Naive thymus-derived CD8-positive, alpha-beta T cell (primary cell): ENCODE measurements at places on chromosomes 2 and 18.

DNA sequence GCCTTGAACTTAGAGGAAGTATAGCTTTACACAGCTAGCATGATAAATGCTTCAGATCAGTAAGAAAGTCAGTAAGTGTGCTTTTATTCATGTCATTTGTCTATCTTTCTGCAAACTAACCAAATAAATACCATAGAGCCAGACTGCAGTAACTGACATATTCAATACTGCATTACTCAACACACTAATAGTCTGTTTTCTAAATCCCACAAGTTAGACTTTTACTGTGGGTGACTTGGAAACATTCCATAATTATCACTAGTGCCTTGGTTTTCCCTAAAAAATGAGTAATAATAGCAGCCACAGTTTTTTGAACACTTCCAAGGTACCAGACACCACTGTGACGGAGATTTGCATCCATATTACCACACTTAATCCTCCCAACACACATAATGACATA is 33.0 kb downstream of the ACVR1 start:
- DNase-seq: no peak

GRCh38 chr2:130764035-130764820 is 8.9 kb downstream of the AMER3 start:
- DNase-seq: no peak

DNA sequence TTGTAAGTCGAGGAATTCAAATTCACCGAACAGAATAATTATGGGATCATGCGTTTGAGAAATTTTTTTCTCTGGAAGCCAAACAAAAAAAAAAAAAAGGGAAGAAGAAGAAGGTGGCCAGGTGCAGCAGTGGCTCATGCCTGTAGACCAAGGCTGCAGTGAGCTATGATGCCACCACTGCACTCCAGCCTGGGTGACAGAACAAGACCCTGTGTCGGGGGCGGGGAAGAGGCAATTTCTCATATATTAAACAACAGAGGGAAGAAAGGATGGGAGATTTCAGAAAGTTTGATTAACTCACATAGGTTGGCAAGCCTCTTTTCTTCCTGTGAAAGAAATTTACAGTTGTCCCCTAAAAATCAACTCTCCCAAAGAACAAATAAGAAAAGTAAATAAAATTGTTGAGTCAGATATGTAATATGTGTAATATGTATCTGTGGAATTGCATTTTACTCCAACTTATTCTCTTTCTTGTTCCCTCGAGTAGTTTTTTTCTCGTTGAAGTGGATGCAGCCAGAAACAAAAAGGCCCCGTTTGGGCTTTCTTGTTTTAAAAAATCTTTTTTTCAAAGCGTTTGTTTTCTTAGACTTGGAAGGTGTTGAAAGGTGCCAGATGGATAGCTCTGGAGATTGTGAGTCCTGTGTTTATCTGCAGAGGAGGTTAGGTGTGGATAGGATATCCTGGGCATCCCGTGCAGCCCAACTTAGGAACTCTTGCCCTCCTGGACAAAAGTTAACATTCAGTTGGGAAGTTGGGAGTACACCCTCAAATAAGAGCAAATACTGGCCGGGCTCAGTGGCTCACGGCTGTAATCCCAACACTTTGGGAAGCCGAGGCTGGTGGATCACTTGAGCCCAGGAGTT is 25.4 kb upstream of the FMNL2 start:
- no peak for DNase-seq

GRCh38 chr2:68753318-68753717 is 18.7 kb downstream of the ARHGAP25 start:
- DNase-seq: peak; percentile 40

GRCh38 chr2:108029912-108030311 is 43.6 kb downstream of the SLC5A7 start:
- no peak for DNase-seq

- no peak for DNase-seq
Observed at GRCh38 chr2:1594123-1594372, 150.3 kb downstream of the PXDN start.

DNA sequence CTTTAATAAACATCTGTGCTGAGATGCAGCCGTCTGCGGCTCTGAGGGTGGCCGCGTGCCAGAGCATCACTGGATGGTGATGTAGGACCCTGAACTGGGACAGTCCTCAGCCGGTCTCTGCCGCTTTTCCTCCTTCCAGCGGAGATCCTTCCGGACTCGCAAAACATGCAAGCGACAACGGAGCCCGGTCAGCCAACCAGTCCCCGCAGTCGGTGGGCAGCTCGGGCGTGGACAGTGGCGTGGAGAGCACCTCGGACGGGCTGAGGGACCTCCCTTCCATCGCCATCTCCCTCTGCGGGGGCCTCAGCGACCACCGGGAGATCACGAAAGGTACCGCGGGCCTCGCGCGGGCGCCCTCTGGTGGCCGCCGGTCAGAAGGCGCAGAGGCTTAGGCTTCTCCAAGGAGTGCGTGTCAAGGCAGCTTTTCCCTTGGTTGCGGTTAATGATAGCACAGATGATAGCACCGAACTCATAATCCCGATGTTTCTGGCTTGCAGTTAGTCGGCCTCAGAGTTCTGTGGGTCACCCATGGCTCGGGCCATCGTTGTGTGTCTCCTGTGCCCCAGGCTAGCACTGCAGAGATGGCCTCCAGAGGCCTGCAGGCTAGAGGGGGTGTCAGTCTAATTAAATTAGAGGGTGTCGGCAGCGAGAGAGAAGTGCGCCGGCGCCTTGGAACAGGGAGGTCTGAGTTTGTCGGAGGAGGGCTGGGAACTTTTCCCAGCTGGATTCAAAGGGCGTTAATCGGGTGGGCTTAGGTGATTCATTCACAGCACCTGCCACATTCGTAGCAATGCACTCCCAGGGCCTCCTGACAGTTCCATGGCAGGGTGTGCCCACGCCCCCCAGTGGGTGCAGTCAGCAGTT is 38.5 kb downstream of the LPIN1 start:
- DNase-seq: peak; percentile 42

- DNase-seq: no peak
Observed at GRCh38 chr2:109372614-109373013, 241.2 kb downstream of the SEPTIN10 start.

DNA sequence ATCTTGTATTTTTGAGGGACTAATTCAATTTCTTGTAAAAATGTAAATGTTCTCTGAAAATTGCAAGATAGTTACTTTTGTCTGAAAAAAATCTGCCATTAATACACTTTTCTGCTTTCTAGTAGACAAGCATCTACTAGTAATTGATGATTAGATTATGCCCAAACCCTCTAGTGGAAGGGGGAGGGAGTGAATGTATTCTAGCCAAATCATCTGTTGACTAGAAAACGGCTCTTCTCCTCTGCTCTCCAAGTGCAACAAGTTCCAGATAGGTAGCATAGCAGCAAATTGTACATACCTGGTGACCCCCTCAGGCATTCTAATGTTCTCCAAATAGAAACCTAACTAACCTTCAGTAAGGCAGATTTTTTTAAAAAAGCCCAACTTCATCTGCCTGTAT is 58.6 kb downstream of the RELCH start:
- DNase-seq: no peak

- no peak for DNase-seq
Observed at GRCh38 chr2:147649998-147650397, 194.8 kb upstream of the ACVR2A start.

GRCh38 chr2:121532347-121532766 is 1.7 kb downstream of the RNU4ATAC start:
- DNase-seq: no peak

GRCh38 chr2:158905784-158906183 is 62.7 kb upstream of the TANC1 start:
- no peak for DNase-seq

GRCh38 chr2:189199797-189200196 is 20.2 kb upstream of the COL5A2 start:
- DNase-seq: no peak

GRCh38 chr2:157395811-157396210 is 48.1 kb downstream of the CYTIP start:
- no peak for DNase-seq

DNA sequence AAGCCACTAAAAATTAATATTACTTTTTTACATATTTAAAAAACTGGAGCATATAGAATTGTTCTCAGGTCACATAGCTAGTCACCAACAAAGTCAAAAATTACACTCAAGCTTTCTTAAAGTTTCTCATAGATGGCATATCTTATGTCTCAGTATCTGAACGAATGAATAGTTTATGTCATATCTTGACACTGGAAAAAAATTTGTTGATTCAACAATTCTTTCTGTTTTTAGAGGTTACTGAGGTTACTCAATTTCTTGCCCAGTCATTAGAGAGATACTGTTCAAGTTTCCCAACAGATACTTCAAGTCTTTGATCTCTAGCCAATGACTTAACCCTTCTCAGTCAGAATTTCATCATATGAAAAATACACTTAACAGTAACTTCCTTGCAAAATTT is 113.1 kb upstream of the XIRP2 start:
- DNase-seq: no peak

- no peak for DNase-seq
Observed at GRCh38 chr2:180191432-180192124, 184.5 kb upstream of the CWC22 start.

GRCh38 chr18:1147730-1148129 is 243.1 kb downstream of the ADCYAP1 start:
- DNase-seq: no peak

- peak; percentile 62 for DNase-seq
Observed at GRCh38 chr2:157492189-157492773, 48.4 kb upstream of the CYTIP start.

GRCh38 chr18:10919851-10920250 is 229.5 kb downstream of the PIEZO2 start:
- no peak for DNase-seq

DNA sequence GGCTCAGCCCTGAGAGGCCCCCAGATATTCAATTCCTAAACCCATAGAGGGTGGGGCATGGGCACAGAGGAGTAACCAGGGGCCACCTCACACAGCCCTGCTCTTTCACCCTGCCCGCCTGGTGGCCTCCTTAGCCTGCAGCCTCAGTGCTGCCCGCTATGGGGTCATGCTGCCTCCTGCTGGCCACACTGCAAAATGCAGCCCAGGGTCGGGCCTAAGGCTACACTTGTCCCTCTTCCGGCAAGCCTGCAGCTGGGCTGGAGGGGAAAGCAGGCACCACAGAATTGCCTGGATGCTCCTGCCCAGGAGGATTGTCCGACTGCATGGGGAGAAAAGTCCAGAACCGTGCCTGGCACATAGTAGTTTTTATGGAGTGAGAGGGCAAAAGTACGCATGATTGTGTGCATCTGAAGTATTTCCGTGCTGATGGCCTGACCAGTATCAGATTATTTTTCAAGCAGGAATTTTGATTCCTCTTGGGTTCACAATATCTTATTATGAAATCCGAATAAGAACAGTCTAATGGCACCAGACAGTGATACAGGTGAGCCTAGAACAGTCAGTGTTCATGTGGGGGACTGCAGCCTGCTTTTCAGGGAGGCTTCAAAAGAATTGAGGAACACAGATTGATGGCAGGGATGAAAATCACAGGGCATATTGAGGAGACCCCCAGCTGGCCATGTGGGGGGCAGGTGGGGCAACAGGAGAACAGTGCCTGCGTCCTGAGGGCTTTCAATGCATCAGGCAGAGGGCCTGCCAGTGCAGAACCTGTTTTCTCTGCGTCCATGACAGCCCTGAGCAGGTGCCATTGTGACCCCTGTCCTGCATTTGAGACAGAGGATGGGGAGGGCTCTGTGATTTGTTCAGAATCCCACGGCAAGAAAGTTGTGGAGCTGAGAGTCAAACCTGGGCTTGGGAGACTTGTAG is 51.2 kb upstream of the ALPP start:
- peak; percentile 91 for DNase-seq

DNA sequence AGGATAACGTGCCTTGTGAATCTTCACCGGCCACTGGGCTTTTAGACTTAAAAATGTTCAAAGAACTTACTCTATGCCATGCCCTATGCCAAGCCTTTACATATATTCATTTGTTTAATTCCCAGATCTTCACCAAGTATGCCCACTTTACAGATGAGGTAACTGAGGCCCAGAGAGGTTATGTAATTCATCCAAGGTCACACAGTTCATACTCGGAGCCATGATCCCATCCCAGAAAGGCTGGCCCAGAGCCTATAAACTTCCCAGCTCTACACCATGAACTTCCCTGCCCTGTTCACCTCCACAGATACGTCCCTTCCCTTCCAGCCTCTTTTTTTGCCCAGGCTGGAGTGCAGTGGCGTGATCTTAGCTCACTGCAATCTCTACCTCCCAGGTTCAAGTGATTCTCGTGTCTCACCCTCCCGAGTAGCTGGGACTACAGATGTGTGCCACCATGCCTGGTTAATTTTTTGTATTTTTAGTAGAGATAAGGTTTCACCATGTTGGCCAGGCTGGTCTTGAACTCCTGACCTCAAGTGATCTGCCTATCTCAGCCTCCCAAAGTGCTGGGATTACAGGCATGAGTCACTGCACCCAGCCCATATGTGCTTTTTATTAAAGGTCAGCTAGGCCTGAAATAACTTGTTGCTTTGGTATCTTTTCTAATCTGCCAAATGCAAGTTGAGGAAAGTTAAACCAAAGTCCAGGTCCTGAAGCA is 44.1 kb downstream of the MTHFD2 start:
- DNase-seq: no peak

GRCh38 chr2:2743164-2743571 is 412.1 kb upstream of the MYT1L start:
- DNase-seq: no peak

DNA sequence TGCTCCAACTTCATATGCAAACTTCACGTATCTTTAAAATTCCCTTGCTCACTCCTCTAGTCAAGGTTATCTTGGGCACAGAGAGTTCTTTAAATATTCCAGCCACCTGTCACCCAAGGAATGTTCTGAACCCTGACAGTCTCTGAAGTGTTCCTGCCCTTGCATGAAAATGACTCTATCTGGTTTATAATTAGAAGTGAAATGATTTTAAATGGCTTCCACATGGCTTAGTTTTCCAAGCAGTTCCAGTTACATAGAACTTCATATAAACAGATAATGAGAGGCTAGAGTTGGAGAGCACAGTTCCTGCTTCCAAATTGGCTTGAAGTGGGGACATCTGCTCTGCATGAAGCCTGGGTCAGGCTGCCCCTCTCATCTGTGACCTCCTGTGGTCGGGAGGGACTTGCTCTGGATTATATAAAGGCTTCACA is 81.9 kb downstream of the SLC4A3 start:
- DNase-seq: no peak

- DNase-seq: no peak
Observed at GRCh38 chr2:226317970-226318369, 481.6 kb downstream of the IRS1 start.

GRCh38 chr2:101149241-101150192 is 1.7 kb downstream of the TBC1D8 start:
- DNase-seq: no peak

- peak; percentile 50 for DNase-seq
Observed at GRCh38 chr2:64052463-64053241, 33.4 kb upstream of the VPS54 start.

DNA sequence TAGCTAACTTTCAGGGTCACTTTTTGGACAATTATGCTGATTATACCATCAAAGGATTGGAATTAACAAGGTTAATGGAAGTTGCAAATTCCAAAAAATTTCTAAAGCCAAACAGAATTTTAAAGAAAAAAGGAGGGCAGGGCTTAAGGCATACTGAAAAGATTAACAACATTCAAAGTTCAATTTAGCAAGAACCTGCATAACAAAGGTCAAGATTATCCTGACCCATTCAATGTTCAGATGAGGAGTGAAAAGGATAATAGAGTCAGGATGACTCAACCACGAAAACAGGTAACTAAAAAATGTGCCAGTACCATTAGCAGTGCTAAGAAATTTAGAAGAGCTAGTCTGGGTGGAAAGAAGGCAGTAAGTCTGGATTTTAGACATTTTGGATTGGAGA is 139.8 kb upstream of the HNMT start:
- no peak for DNase-seq

GRCh38 chr18:57574866-57575265 is 11.6 kb downstream of the FECH start:
- no peak for DNase-seq

- no peak for DNase-seq
Observed at GRCh38 chr2:223736488-223736887, 100.9 kb downstream of the AP1S3 start.
